ENCODE measurements at places on chromosomes 2 and 18. TPM values are rescaled to one million over a fixed set of nuclear protein-coding genes. Genes with fewer than 3 reads are reported as not detected.
A peak's percentile ranks its signal among the peaks of the same experiment; 100 is the strongest.

GRCh38 chr18:2982452-2983269 is 30.3 kb downstream of the LPIN2 start:
- H3K27ac ChIP-seq: no peak overlapping the region
- no peak for DNase-seq
- H3K27me3 ChIP-seq: no peaks in the 10 kb centered on the region
- peaks cover 66% of the 10 kb centered on the region for H3K4me1 ChIP-seq

- peak overlapping the region; percentile 84 for H3K27ac ChIP-seq
- H3K4me3 ChIP-seq: peak overlapping the region; percentile 38
- DNase-seq: no peak
- H3K27me3 ChIP-seq: no peaks in the 10 kb centered on the region
- no peaks in the 10 kb centered on the region for H3K36me3 ChIP-seq
- peaks cover 17% of the 10 kb centered on the region for H3K4me1 ChIP-seq
Observed at GRCh38 chr2:85436836-85437487, 18.4 kb downstream of the SH2D6 start.

DNA sequence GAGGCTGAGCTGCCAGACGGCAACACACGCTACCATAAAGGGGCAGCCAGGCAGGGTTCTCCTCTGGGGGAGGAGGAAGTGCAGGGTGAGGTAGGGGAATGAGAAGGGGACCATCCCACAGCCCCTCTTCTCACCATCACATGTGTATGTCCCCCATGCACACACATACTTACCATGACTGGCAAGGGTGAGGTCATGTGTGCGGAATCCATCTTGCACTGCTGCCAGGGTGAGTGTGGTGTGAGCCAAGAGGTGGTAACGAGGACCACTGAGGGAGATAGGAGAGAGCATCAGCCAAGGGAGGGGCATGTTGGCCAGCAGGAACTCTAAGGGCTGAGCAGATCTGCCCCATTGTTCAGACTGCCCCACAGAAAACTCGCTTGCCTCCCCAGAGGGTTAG is 7.1 kb downstream of the WDR54 start:
- H3K36me3 ChIP-seq: peaks cover 40% of the 10 kb centered on the region
- H3K27me3 ChIP-seq: no peaks in the 10 kb centered on the region
- no peak for DNase-seq
- H3K4me3 ChIP-seq: no peak overlapping the region
- H3K4me1 ChIP-seq: no peaks in the 10 kb centered on the region
- no peak overlapping the region for H3K27ac ChIP-seq

- H3K27me3 ChIP-seq: no peaks in the 10 kb centered on the region
- H3K4me1 ChIP-seq: no peaks in the 10 kb centered on the region
- no peak overlapping the region for H3K4me3 ChIP-seq
- no peak overlapping the region for H3K27ac ChIP-seq
- H3K36me3 ChIP-seq: no peaks in the 10 kb centered on the region
Observed at GRCh38 chr2:212392043-212392442, 146.6 kb downstream of the ERBB4 start.

DNA sequence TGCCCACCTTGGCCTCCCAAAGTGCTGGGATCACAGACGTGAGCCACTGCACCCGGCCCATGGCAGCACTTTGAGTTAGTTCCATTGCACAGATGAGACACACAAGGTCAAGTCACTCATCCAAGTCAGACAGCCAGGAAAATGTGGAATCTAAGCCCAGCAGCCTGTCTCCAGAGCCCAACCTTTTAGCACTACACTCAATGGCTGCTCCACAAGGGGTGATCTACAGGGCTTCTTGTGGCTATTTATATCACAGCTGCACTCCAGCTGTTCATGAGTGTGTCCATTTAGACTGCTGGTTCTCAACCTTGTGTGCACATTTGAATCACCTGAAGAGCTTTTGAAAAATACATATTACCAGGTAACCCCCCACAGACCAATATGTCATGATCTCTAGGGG is 72.9 kb upstream of the RPL31 start:
- no peaks in the 10 kb centered on the region for H3K27me3 ChIP-seq
- no peak overlapping the region for H3K4me3 ChIP-seq
- H3K4me1 ChIP-seq: peaks cover 12% of the 10 kb centered on the region

- no peak overlapping the region for H3K4me3 ChIP-seq
- DNase-seq: no peak
- H3K27me3 ChIP-seq: peaks cover 1% of the 10 kb centered on the region
Observed at GRCh38 chr2:208415255-208415654, 8.7 kb downstream of the PTH2R start.

DNA sequence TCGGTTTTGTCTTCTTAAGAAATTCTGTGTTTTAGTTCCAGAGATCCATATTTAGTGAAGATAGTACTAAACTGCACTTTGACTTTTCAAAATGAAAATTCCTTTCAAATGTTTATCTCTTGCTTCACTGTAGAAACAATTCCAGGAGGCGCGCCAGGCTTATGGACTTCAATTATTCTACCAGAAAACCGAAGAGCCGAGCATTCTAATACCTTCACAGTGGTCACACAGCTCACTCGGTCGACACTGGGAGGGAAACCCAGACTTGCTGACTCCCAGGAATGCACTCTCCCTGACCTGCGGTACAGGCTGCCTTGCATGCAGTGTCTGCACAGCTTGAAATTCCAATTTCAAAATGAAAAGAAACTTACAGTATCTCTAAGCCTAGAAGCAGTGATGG is 119.9 kb upstream of the PIEZO2 start:
- no peak overlapping the region for H3K27ac ChIP-seq
- no peaks in the 10 kb centered on the region for H3K36me3 ChIP-seq
- peaks cover 4% of the 10 kb centered on the region for H3K4me1 ChIP-seq
- H3K27me3 ChIP-seq: no peaks in the 10 kb centered on the region

DNA sequence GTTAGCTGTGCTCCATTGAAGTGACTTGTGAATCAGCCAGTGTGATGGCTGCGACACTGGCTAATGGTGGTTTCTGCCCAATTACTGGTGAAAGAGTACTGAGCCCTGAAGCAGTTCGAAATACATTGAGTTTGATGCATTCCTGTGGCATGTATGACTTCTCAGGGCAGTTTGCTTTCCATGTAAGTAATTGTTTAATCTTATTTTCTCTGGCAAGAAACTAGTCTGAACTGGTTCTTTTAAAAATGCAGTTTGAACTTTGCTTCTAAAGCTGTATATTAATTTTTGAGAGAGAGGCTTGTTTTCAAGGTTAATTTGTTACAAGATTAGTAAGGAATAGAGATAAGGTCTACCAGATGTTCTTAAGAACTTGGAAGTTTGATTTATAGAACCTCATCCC is 46.7 kb downstream of the GLS start:
- peaks cover 84% of the 10 kb centered on the region for H3K36me3 ChIP-seq
- no peak overlapping the region for H3K4me3 ChIP-seq
- peaks cover 4% of the 10 kb centered on the region for H3K4me1 ChIP-seq
- H3K27ac ChIP-seq: peak overlapping the region; percentile 40
- DNase-seq: no peak
- no peaks in the 10 kb centered on the region for H3K27me3 ChIP-seq

Gene GAL3ST2
- not detected for total RNA-seq

Gene ZSWIM2
- total RNA-seq: not detected

Measured in SJSA1 (cell line).